ENCODE measurements at places on chromosomes 2 and 18.

GRCh38 chr2:120307482-120307881 lies 38.5 kb upstream of the INHBB start:
- no peak for DNase-seq

DNA sequence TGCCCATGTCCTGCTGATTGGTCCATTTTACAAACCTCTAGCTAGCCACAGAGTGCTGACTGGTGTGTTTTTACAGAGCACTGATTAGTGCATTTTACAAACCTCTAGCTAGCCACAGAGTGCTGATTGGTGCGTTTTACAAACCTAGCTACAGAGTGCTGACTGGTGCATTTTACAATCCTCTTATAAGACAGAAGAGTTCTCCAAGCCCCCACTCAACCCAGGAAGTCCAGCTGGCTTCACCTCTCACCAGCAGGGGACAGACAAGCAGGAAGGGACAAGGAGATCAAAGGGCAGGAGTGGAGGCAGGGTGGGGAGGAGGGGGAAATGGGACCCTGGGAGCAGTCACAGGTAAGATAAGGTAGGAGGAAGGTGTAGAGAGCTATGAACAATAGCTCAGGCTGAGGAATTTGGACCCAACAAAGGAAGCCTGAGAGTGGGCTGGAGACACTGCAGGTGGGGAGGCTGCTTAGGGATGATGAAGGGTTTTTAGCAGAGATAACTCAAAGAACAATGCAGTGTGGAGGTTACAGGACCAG lies 37.1 kb downstream of the SH2D6 start:
- no peak for DNase-seq

GRCh38 chr2:174334278-174334715 lies 457 bp upstream of the SP9 start:
- no peak for DNase-seq

- no peak for DNase-seq
Observed at GRCh38 chr18:26777351-26778053, 88.0 kb downstream of the AQP4 start.

DNA sequence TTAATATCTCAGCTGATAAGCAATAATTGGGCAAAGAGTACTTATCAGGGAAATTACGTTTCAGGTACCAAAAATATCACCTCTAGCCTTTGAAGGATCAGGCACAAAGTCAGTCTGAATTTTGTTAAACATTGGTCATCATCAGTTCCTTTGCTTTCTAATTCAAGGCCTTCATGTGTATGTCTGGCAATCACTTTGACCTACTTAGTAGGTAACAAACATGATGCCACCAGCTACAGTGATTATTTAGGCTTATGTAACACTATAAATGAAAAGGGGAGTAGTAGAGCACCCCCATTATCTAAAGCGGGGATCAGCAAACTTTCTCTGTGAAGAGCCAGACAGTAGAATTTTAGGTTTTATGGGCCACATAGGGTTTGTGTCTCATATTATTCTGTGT lies 75.1 kb downstream of the RTN4 start:
- no peak for DNase-seq

- DNase-seq, result no peak
Observed at GRCh38 chr2:121969166-121969565, 213.7 kb downstream of the TSN start.

DNA sequence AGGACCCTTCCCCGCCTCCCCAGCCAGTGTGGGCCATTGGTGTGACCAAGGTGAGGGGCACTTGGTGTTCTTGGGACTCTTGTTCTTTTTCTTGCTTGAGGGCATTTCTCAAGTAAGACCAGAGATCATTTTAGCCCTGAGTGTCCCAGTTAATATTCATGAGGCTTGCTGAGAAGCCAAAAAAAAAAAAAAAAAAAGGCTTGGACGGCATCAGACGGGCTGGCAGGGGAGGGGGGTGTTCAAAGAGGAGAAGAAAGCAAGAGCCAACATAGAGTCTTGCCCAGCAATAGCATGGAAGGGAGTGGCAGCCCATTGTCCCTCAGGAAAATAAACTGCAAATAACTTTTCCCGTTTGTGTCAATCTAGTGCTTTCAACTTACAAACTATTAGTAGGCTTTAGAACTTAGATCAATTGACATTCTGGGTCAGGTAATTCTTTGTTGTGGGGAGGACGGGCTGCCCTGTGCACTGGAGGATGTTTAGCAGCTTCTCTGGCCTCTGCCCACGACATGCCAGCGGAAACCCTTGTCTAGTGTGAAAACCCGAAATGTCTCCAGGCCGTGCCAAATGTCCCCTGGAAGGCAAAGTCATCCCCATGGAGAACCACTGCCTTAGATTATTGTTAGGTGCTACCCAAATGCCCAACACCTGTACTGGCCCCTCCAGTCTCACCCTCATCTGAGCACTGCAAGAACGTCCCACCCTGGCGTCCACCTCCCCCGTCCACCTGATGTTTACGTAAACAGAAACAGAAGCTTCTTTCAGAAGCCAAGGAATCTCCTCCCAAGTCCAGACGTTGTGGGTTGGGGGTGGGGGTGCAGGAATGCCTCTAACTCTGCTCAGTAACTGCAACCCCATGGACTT lies 163.4 kb downstream of the BCL2 start:
- DNase-seq, result no peak

DNA sequence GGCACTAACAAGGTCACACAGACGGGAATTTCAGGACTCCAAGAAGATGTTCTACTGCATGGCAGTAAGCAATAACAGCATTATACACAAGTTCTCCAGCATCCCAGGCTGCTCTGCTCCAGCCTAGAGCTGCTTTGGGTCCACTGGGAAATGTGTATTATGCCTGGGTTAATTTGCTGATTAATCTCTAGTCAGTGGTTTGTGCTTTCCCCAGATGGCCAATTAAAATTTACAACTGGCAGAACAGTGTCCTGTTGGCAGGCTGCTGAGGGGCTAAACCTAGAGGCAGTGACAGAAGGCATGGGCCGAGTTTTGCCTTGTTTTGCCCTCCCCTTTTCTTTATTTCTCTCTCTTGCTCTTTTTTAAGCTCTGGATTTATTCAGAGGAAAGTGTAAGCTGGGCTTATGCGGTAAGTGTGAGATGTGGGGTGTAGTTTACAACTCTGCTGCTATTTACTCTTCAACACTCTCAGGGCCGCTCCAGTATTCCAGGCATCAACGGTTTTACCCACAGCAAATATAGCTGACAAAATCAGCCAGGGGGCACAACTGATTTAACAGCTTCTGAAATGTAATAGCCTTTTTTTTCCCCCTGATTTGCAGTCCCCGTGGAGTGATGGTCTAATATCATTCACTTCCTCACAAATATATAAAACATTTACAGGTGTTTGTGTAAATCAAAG lies 348.0 kb downstream of the GPD2 start:
- no peak for DNase-seq

DNA sequence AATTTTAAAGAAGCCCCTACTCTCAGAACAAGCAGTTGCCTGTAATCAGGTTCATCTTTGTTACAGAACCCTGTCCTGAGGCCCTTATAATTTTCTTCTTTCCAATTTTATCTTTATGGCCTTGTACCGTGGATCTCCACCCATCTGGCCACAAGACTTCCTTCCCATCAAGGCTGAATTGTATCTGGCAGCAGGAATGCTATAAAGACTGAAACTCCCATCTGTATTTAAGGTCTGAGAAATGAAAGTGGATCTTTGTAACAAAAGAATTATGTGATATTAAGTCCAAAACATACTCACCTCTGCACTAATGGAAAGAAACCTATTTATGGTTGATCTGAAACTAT lies 91.8 kb downstream of the METTL8 start:
- DNase-seq, result no peak

GRCh38 chr18:32319084-32319483 lies 129.2 kb downstream of the MEP1B start:
- no peak for DNase-seq

DNA sequence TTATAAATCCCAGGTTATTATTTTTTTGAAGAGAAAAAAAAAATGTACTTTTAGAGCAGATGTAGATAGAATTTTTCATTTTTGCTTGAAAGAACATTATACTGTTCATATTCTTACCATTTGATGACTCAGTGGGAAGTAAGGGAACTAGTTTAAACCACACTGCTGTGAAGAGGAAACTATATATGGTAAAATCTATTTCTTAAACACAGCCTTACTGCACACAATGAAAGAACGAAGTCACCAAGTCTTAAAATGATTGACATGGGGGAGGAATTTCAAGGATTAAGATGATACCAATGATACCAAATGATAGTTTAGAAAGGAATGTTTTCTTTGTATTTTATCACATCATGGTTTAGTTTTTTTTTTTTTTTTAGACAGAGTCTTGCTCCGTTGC lies 5.0 kb downstream of the ACTR2 start:
- DNase-seq, result peak; percentile 56

DNA sequence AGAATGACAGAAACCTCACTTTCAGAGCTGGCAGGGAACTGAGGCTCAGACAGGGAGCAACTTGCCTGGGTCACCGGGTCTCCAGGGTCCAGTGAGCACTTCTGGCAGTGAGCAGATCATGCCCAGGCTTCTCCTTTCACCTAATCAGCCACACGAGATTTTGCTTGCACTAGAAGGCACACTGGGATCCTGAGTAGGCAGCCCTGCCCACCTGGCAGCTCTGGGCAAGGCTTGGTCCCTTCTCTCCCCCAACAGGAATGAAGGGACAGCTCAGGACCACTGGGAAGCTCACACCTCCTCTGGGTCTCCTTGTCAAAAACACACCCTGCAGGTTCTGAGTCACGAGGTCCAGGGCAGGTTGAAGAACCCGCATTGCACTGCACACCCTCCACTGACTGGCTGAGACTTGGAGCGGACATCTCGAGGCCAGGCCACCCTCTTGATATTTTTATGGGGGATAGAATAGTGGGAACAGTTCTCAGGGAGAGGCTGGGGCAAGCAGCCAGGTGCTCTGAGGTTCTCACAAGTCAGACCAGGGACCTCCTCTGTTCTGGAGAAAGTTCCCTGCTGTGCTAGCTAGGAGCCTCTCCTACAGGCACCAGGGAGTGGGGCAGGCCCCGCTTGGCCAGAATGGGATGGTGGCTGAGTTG lies 5.7 kb downstream of the MAL start:
- DNase-seq, result no peak

- DNase-seq, result no peak
Observed at GRCh38 chr2:41928526-41928925, 119.3 kb upstream of the PKDCC start.

- DNase-seq, result no peak
Observed at GRCh38 chr2:77007686-77008085, 514.5 kb downstream of the LRRTM4 start.

- DNase-seq, result no peak
Observed at GRCh38 chr2:26763019-26763418, 1.1 kb upstream of the SLC35F6 start.

DNA sequence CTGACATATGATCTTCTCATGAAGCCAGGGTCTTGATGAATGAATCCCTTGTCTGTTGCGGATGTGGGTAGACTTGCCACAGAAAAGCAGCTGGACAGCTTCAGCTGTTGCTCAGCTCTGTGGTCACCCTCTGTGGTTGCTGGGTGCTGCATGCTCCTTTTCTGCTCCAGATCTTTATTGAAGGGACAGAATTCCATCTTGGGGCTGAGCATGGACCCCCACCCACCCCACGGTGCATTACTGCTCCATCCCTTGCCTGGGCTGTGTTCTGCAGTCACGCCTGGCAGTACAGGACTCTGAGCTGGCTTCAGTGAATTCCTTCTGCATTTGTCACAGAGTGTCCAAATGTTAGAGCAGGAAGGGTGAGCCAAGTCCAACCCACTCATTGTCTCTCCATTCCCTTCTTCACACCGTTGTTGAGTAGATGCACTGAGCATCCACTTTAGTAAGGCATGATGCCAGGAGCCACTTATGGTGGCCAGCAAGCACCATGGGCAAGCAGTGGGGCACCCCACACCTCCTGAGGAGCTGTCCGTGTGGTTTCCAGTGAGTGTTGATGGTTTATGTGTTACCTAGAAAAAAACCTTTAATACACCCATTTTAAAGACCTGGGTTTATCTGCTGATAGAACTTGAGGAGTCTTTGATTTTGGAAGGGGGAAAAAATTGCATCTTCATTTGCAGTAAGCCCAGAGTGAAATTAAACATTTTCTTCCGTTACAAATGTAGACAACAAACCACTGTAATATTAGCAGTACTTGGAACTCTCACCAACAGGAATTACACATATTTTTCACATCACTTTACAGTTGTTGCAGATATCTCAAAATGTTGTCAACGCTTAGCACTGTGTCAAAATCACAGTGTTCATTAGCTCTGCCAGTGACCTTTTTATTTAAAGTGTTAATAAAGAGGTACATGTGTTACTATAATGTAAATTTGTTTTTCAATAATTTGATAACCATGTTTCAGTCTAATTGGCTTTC lies 14.7 kb upstream of the ITGB6 start:
- no peak for DNase-seq

DNA sequence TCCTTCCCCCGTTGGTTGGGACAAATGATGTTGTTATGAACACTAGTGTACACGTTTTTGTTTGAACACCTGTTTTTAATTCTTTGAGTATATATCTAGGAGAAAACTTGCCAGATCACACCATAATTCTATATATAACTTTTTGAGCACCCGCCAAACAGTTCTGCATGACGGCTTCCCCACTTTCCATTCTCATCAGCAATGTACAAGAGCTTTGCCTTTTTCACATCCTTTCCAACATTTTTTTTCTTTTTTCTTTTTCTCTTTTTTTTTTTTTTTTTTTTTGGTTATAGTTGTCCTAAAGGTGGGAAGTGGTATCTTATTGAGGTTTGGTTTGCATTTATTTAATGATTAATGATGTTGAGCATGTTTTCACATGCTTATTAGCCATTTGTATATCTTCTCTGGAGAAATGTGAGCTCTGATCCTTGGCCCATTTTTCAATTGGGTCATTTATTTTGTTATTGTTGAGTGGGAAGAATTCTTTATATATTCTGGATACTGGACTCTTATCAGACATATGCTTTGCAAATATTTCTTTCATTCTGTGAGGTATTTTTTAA lies 86.9 kb upstream of the ZC3H15 start:
- DNase-seq, result no peak

GRCh38 chr2:154577390-154577789 lies 121.1 kb upstream of the KCNJ3 start:
- no peak for DNase-seq

DNA sequence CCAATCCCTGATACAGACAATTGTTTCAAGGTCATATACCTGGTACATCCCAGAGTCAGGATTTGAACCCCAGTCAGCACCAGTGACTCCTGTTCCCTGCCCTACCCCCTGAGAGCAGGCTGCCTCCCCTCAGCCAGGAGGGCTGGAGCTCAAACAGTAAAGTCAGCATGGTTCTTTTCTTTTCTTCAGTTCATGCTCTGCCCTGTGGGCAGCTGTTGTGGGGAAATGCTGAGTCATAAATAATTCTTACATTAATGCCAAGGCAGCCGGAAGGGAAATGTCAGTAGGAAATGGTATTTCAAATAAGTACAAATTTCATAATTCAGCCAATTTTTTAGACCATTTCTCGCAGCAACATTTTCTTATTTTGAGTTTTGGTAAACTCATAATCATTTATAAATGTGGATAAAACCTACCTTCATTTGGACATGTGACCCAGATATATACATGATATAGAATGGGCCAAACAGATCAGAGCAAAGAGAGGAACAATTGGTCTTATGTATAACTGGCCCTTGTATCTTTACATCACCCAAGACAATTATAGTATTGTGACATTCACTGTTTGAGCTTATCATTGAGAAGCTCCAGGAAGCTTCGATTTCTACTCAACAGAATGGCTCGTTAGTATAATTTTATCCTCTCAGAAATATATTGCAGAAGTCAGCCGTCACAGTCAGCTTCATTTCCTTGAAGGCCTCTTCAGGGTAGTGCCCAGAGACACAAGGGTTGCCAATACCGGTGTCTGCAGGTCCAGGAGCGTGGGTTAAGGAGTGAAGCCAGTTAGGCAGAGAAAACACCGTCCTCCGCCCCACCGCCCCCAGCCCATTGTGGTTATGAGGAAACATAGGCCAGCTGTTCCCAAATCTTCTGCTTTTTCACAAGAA lies 28.0 kb upstream of the SCYGR1 start:
- DNase-seq, result peak; percentile 42

- no peak for DNase-seq
Observed at GRCh38 chr18:24941174-24941951, 410.6 kb downstream of the ZNF521 start.
